ENCODE measurements at places on chromosomes 11 and 22.

- DNase-seq, result no peak
Measured at GRCh38 chr22:39543095-39543494, 10.5 kb upstream of the RPS19BP1 start.

DNA sequence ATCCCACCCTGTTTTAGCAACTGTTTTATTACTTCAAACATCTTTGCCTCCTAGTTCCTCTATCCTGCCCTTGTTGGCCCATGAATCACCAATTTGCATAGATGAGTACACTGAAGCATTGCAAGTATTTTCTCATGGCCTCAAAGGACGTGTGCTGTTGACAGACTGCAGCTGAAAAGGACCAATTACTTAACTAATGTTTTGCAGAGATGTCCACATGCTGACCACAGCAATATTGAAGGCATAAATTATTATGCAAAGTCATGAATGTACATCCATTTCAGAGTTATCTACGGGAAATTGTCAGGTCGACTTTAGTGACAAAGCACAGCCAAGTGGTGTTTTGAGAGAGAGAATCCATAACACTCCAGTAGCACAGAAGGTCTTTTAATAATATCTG lies 64.8 kb downstream of the CADM1 start:
- DNase-seq, result no peak

DNA sequence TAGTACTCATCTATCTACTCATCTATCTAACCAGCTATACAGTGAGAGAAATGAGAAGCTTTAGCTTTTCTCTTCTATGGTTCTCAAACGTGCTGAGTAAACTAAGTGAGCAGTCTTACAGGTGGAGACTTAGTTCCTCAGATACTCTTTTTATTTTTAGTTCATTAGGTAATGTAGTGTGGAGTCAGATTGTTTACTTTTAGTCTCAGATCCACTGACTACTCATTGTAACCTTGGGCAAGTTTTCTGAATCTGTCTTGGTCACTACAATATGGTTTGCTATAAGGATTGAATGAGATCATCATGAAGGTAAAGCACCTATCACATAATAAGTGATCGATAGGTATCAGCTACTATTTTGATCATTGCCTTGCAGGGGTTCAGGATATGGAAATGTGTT lies 160.1 kb downstream of the RAB38 start:
- no peak for DNase-seq

GRCh38 chr22:27086080-27087044 lies 429.0 kb downstream of the MIAT start:
- DNase-seq, result no peak

DNA sequence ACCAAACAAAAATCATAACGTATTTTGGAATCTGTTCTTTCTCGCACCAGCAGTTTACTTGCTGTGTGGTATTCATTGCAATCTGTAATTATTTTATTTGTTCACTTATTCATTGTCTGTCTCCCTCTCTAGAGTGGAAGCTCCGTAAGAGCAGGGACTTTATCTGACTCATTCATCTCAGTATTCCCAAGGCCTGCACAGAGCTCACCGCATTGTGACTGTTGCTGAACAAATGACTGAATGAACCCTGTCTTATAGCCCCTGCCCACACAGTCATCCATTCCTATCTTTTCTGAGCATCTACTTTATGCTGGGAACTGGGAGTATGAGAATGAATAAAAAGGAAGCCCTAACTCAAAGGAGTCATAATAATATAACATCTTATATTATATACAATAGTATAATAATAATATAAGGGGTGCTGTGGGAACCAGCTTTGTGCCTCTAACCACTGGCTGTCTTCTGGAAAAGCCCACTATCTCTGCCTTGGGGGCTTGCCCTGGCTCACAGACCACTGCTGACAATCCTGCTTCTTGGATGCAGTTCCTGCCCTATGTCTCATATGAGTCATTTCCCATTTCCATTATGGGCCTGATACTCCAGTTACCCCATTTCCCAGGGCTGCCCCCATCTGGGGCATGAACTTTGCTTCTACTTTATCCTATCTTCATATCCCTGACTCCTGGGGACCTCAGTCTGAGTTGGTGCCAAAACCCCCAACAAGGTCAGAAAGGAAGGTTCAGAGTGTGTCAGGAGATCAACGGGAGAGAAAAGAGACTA lies 11.0 kb downstream of the XRRA1 start:
- no peak for DNase-seq

GRCh38 chr11:6482441-6482840 lies 1.1 kb downstream of the TIMM10B start:
- DNase-seq, result no peak

GRCh38 chr11:116691771-116692177 lies 81.0 kb downstream of the BUD13 start:
- peak; percentile 39 for DNase-seq

All from SW480 (cell line).